ENCODE measurements at places on chromosomes 6 and 20.

DNA sequence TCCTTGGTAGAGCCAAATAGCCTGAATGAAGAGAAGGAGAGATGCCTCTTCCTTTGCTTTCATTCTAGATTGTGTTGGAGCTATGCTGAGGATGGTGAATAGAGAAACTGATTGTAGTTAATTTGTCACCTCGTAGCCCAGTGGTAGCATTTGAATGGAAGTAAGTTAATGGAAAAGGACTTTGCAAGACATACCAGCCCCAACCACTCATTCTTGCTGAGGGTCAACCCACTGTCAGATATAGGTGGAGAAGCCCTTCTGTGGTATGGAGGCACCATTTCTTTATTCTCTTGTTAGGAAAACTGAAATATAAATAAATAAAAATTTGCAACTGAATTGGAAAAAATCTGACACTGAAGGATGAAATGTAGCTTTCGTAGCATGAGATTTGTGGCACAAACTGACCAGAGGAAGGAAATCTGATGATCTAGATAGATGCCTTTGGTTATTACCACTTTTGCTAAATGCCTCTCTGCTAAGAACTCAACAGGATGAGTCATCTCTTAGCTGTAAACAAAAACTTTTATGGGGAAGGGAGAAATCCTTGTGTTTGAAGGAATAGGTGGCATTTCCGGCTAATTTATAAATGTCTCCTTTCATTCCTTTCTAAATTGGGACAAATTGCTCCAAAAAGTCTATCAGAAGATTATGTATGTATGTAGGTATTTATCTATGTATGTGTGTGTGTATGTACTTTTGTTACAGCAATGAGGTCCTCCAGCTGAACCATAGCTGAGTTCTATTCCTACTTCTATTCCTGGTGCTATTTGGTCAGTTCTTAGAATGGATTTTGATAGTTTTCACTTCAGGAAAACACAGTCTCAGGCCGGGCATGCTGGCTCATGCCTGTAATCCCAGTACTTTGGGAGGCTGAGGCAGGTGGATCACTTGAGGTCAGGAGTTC is 76.5 kb upstream of the SUPT3H start:
- DNase-seq: no peak

DNA sequence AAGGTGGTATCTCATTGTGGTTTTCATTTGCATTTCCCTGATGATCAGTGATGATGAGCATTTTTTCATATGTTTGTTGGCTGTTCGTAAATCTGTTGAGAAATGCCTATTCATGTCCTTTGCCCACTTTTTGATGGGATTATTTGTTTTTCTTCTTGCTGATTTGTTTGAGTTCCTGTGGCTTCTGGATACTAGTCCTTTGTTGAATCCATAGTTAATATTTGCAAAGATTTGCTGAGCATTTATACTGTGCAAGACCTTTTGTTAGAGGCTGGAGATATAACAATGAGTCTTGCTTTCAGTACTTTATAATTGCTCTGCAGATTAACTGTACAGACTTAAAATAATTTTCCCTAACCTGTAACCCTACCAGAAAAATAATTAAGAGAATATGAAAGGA is 35.6 kb downstream of the PDE7B start:
- DNase-seq: no peak

- DNase-seq: peak; percentile 42
Observed at GRCh38 chr20:19205981-19206396, 6.5 kb upstream of the SLC24A3 start.

DNA sequence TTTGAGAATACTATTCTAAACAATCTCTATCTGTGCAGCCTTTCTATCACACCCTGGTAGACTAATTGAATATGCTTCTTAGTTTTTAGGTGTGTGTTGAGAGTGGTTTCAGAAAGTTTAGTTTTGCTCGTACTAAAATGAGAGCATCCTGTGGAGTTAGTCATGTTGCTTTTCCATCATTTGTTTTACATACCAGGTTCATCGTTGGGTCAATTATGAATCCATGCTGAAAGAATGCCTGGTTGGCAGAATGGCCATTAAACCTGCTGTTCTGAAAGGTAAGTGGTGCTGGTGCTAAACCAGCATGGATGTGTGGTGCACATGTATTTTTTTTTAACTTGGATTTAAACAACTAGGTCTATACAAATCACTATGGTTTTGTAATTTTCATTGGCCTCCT is 49.3 kb downstream of the CYB5R4 start:
- no peak for DNase-seq

- DNase-seq: no peak
Observed at GRCh38 chr20:33719277-33719988, 677 bp downstream of the PXMP4 start.
